ENCODE measurements at places on chromosomes 4 and X.
A peak's percentile ranks its signal among the peaks of the same experiment; 100 is the strongest.

DNA sequence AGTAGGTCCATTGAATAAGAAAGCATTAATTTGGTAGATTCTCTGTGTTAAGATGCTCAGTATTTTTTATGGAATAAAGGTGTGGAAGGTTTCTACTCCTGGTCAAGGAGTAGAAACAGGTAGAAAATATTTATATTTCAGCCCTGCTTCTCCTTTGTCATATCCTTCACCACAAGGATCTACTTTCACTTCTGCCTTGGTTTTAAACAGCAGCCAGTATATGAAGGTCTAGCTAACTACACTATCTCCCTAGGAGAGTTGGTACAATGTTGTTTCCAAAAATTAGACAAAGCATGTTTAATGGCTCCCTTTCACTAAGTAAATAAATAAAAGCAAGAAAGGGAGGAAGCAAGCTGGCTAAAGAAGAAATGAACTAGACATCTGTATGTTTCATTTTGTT, 44.6 kb upstream of the GYPA start:
- no peak for DNase-seq

DNA sequence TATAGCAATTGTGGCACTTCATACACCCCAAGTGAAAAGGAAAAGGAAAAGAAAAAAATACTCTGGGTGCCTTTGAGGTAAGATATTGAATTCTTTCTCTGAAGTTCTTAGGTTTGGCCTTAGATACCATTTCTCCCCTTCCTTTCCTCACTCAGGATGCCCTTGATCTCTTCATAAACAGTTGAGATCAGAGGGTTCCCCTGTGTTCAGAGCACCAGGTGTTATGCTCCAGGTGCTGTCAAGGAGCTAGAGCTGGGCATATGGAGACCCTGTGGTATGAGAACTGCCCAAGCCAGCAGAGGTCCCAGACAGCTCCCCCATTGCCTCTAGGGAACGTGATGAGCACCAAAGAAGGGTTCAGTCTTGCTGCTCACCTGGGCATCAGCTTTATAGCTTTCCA, 17.1 kb upstream of the CD40LG start:
- no peak for DNase-seq

GRCh38 chrX:123337886-123338639, 154.0 kb downstream of the GRIA3 start:
- no peak for DNase-seq

GRCh38 chr4:164716901-164717300, 37.0 kb upstream of the SMIM31 start:
- DNase-seq = peak; percentile 23

DNA sequence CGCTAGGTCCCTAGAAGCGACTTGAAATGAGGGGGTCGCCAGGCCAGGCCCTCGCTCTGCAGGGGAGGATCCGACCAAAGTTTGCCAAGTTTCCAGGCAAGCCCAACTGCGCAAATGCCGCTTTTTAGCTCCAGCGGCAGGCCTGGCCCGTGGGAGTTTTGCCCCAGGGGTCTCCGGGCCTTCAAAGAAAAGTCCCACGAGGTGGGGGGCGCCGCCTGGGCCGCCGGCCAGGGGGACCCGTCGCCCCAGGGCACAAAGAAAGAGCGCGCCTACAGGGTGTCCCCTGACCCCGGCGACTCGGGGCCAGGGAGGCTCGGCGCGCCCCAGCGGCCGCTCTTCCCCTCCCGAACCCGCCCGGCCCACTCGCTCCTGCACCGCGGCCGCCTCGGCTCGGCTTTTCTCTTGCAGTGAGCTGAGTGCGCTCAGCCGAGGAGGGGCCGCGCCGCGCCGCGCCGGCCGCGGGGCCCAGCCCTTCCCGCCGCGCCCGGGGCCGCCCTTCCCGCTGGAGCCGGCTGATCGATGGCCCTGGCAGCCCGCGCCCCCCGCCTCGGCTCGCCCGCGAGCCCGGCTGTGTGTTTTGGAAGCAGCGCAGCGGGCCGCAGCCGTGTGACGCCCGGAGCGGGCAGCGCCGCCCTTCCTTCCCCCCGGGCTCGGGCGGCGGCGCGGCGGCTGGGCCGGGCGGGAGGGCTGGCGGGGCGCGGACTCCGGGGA, 754 bp upstream of the KLF3 start:
- DNase-seq = no peak

DNA sequence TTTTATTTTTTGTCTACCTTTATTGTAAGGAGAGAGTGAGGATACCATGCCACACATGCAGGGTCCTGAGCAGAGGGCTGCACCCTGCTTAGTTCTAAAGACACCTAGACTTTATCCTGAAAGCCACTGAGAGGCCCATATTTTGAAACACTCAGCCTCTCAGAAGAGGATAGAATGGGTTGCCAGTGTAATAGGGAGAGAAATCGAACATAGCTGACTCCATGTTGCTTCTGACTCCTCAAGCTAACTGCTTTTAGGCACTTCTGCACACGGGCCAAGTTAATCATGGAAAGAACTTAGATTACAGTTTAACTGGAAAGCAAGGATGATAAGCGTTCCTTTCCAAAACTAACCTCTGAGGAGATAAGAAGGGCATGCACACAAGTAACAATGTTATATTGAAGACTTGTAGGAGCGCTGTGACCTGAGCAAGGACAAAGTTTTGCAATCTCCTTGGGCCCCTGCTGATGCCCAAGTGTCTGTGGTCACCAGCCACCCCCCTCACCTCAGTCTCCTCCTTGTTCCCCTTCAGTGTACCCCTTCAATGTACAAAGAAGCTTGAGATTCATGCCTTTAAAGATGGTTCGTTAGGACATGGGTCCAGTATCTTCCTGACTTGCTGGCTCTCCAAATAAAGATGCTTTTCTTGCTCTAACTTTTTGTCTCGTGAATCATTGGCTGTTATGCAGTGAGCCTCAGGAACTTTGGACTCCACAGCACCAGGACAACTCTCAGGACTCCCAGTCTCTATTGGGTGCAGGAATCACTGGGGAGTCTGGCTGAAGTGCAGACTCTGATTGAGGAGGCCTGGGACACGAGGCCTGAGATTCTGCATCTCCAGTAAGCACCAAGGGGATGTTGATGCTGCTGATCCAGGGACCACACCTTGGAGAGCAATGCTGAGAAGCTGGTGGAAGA, 25.4 kb upstream of the CD99 start:
- DNase-seq = no peak

DNA sequence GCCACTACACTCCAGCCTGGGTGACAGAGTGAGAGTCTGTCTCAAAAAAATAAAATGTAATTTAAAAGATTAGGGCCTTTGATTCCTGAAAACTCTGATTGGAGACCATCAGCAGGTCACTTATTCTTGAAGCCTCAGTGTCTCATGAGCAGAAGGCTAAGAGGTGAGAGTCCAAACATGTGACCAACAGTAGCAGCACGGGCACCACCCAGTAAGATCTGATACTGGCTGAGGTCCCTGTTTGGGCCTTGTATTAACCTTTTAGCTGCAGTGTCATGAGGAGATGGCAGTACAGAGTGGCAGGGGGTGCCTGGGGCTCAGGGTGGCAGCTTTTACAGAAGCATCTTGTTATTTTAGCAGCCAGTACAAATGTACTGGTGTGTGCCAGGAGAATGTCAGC, 89.3 kb downstream of the FHDC1 start:
- no peak for DNase-seq

DNA sequence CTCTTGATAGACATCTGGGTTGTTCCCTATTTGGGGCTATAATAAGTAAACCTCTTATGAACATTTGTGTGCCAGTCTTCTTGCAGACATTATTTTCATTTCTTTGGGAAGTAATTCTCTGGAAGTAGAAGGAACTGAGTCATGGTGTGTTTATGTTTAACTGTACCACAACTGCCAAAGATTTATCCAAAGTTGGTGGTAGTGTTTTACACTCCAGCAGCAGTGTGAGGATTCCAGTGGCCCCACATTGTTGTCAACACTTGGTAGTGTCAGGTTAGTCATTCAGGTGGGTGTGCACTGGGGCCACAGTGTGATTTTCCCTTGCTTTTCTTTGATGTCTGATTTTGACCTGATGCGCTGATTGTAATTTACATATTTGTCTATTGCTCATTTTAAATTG, 5.0 kb upstream of the UVSSA start:
- no peak for DNase-seq

- peak; percentile 30 for DNase-seq
These were observed 468 bp downstream of the ZMYM3 start for GRCh38 chrX:71253253-71254091.

DNA sequence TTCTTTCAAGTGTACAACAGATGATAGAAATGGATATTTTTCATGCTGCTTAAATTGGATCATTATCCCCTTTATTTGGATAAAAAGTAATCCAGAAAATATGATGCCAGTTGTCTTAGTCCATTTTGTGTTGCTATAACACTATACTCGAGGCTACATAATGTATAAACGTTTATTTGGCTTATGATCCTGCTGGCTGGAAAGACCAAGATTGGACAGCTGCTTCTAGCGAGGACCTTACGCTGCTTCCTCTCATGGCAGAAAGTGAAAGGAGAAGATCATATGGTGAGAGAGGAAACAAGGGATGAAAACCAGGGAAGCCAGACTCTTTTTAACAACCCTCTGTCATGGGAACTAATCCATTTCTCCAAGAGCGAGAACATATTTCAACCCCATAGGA, 102.7 kb downstream of the TRAM1L1 start:
- no peak for DNase-seq

- no peak for DNase-seq
These were observed at the start of gene NHSL2 for GRCh38 chrX:71910643-71910985. NHSL2 (plus strand) TSS chrX:71910845.

GRCh38 chr4:15690020-15690809, 8.6 kb downstream of the FAM200B start:
- DNase-seq = no peak

- peak; percentile 79 for DNase-seq
These were observed 92.4 kb downstream of the CC2D2A start for GRCh38 chr4:15562114-15562513.

DNA sequence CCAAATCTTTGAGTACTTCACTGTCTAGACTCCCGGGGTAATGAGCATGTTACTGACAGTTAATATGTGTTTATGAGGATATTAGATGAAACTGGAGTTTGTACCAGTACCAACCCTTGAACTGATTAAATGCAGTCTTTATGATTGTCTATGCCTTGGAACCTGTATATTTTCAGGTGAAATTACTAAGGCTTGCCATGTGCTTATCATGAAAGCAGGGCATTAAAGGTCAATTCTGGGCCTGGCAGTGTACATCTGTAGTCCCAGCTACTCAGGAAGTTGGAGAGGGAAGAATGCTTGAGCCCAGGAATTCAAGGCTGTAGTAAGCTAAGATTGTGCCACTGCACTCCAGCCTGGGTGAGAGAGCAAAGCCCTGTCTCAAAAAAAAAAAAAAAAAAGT, 27.6 kb downstream of the PHEX start:
- DNase-seq = no peak

GRCh38 chr4:47862297-47862696, 24.4 kb upstream of the CORIN start:
- no peak for DNase-seq

DNA sequence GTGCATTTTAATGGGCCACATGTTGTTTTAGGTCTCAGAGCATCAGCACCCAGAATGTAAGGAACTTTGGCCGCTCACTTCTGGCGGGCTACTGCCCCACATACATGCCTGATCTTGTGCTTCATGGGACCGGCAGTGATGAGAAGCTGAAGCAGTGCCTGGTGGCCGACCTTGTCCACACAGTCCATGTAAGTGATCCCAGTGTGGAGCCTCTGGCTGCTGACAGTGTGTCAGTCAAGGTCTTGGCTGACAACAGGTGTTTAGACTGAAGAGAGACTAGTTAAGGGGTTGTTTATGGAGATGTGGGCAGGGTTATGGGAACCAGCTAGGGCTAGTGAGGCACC, 101.4 kb downstream of the FNIP2 start:
- DNase-seq = no peak

All from globus pallidus (tissue), 1 donor.